ENCODE measurements at places on chromosomes 13 and 19. TPM values are rescaled to one million over a fixed set of nuclear protein-coding genes. Genes with fewer than 3 reads are reported as not detected.

DNA sequence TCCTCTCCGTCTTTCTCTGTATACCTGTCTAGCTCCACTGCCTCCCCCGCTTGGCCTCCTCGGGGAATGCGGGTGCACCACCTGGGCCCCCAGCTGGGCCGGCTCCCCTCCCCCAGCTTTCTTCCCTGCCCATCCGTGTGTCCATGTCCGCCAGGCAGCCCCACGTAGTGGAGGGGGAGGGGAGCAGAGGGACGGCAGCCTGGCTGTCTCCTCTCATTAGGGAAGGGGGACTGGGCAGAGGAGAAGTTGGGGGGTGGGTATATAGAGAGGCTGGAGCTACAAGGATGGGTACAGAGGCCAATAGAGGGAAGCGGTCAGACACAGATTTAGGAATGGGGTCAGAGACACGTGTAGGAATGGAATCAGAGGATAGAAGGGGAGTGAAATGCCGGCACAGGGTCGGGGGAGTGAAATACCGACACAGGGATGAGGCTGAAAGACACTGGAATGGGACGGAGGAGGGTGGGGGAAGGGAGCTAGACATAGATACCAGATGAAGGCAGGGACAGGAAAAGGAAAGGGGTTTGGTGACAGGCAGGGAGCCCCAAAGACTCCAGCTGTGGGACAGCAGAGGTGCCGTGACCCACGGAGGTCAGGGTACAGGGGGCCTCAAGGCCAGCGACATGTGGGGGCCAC lies 2.8 kb downstream of the NECTIN2 start:
- DNase-seq: no peak

DNA sequence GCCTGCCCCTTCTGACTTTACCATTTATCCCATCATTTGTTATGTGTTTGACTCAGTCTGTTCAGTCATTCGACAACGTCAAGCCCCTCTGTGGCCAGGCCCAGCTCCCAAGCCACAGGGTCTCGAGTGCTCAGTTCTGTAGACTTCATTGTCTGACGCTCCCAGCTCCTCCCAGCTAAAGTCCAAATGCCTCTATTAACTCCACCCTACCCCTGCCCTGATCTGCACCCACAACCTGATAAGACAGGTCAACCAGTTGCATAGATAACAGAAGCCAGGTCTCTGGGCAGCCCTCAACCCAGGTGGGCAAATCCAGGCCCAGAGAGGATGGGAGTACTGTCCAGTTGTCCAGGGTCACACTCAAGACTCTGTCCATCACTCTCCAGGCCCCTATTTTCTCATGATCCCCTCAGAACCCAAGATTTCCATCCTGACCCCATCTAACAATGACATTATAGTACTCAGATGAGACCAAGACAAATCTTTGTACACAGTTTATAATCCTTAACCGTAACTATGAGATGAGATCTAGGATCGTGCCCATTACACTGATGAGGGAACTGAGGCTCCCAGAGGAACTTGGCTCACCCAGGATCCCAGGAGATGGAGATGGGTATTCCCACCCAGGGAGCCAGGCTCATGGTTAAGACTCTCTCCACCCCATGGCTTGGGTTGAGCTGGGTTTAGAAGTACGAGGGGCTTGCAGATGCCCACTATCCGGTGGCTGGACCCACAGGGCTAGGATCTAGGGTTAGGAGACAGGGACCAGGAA lies 1.1 kb downstream of the TM6SF2 start:
- DNase-seq: no peak

DNA sequence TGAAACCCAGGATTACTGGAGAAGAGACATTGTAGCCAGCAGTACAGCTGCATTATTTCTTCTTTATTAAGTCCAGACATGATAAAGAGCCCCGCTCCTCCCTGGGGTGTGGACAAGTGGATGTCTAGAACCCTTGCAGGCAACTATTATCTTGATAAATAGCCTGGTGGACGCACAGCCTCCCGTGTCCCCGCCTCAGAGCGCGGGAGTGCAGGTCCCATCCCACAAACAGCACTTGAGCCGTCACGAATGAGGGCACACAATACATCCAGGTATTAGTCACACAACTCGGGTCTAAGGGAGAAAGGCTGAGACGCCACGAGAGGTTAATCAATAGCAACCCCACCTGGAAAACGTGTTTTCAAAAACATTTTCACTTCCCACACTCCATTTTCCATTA lies 213.2 kb upstream of the SOX1 start:
- peak; percentile 66 for DNase-seq

DNA sequence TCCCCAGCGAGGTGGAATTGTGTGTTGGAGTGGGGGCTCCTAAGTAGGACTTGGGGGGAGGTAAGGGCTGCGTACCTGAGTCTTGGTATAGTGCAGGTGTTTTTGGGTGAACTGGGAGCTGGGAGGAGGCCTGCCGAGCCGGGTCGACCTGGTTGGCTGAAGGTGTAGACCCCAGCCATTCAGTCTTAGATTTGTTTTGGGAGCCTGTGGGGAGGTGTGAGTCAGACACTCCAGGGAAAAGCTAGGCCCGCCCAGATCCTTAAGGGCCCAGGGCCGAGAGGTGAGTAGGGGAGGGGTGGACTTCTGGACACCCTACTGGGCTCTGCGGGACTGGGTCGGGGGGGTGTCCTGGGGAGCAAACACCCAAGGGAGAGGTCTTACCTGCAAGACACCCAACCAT lies 935 bp downstream of the CRB3 start:
- DNase-seq: no peak

Gene ZNF536
- total RNA-seq: 0.57 TPM

Gene ALOX5AP
- 0.31 TPM for total RNA-seq

Gene PLK5
- 0.24 TPM for total RNA-seq

Gene ZNF724
- total RNA-seq: 19.9 TPM

Gene UPK1A
- total RNA-seq: 4.4 TPM
